Activated T-cell treated with anti-CD3 and anti-CD28 coated beads, Interleukin-2, amount 50 U/mL, for 48 hours (primary cell): ENCODE measurements at places on chromosomes 2 and 18.

GRCh38 chr2:105732101-105732500, 12.6 kb upstream of the NCK2 start:
- DNase-seq, result no peak

DNA sequence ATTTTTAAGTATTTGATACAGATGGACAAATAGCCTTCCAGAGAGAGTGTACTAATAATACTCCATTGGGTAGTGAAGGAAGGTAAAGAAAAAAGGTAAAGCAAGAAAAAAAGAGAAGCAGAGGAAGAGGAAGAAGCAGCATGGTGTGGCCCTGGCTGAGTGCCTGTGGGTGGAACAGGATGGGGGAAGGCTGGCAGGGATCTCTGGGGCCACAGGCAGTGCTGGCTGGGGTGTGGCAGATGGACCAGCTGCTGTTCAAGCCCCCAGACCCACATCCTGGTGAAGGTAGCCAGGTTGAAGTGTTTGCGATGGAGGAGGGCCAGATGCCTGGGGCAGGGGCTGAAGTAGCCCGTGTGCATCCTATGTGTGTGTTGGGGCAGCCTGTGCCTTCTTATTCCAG, 79.0 kb downstream of the DYSF start:
- DNase-seq, result no peak

- no peak for DNase-seq
These were observed 91.1 kb downstream of the RBMS1 start for GRCh38 chr2:160402501-160402900.

DNA sequence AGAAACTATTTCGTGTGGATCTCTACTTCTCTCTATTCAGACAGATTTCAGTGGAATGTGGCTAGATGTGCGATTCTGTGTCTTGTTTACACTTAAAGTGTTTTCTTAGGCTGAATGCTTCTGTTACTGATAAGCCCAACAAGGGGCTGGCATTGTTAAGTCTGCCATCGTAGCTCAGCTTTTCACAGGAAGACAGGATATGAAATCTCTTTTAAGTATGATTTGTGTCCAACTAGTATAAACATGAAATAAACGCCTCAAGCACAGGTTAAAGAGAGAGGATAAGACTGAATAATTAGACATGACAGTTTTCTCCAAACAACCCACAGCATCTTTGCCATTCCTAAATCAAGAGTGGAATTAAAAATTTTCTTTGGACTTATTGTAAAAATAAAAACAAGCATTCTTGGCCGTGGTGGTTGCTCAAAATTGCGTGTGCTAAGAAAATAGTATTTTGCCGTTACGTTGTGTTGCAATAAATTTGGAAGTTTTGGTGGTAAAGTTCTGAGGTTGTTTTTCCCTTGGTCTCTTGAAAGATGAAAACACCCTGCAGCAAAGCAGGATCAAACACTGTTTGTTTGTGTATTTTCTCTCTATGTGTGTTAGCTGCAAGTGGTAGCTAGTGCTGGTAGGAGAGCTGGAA, 1.0 kb downstream of the VIT start:
- DNase-seq, result no peak

GRCh38 chr2:183255411-183255810, 131.2 kb downstream of the NUP35 start:
- DNase-seq, result no peak

DNA sequence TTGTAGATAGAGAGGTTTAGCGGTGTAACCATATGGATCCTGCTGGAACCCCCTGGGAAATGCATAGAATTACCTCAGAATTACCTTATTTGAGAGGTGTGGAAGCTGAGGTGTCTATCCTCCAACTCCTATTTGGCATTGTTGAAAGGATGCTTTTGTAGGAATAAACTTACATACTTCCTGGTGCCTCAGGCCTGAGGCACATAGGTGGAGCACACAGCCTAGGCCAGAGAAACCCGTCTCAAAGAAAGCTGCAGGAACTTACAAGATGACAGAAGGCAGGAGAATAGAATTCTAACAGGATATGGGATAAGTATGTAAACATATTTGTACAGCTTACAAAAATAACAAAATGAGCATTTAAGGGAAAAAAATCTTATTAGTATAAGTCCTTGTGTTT, 1507.2 kb upstream of the ZEB2 start:
- no peak for DNase-seq

DNA sequence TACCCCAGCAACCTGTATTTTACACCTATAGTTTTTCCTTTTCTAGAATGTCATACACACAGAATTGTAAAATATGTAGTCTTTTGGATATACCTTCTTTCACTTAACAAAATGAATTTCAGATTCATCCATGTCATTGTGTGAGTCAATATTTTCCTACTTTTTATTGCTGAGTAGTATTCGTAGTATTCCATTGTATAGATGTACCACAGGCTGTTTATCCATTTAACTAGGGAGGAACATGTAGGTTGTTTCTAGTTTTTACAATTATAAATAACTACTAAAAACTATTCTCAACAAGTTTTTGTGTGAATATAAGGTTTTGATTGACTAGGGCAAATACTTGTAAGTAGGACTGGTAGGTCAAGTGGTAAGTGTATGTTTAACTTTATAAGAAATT, 187.4 kb downstream of the ACOXL start:
- DNase-seq, result no peak

DNA sequence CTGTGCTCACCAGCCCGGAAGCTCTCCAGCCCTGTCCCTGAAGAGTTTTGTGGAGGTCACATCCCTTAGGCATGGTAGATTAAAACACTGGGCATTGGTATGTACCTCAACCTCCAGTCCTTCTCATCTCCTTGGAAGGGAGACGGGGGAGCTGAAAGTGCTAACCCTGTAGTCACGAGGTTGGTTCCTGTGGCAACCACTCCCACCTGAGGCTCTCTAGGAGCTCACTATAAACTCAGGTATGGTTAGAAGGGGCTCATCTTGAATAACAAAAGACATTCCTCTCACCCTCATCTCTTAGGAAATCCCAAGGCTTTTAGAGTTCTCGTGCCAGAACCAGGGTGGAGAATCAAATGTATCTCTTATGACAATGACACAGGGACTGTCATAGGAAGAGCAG, 43.0 kb upstream of the MGAT4A start:
- no peak for DNase-seq

DNA sequence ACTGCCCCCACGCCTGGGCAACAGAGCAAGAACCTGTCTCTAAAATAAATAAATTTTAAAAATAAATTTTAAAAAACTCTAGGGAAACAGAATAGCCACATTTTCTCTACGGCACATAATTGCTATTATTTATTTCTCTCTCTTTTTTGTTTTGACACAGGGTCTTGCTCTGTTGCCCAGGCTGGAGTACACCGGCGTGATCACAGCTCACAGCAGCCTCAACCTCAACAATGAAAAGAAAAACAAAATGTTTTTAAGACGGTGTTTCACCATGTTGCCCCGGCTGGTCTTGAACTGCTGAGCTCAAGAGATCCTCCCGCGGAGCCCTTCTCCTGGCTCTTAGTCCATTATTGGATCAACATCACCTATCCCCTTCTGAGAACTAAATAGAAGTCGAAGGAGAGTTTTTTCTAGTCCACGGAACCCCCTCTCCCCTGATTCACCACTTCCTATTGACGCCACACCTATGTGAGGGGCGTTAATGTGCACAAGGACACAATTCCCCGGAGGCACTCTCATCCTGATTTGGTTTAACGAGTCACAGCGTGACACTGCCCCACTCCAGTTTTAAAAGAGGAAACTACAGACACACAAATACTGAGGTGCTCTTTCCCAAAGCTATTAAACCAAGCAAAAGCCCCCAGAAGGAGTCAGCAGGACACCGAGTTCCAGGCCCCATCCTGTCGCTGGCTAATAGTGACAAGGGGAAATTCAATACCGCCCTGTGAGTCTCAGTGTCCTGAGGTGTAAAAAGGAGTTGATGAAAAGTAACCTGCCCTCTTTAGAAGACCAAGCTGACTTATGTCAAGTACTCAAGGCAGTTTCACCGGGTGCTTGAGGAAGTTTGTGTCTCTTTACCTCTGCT, 1.1 kb downstream of the NPC1 start:
- DNase-seq, result peak; percentile 35

DNA sequence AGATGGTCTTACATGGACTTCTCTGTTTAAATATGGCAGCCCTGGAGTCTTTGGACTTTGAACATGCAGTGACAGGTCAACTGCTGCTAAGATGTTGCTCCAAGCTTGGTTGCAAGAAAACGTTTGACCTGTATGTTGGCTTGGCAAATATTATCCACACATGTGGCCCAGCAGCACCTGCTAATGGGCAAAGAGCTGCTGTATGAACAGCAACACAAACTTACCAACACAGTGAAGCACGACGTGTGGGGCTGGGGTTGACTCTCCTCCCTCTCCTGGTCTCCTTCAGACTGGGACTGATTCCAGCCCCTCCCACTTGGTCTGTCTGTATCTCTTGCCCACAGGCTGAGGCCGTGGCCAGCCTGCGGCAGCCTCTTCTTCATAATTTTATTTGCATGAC, 3.8 kb downstream of the KCNE4 start:
- DNase-seq, result no peak

- DNase-seq, result no peak
These were observed 221.4 kb downstream of the CMPK2 start for GRCh38 chr2:6644261-6644660.

DNA sequence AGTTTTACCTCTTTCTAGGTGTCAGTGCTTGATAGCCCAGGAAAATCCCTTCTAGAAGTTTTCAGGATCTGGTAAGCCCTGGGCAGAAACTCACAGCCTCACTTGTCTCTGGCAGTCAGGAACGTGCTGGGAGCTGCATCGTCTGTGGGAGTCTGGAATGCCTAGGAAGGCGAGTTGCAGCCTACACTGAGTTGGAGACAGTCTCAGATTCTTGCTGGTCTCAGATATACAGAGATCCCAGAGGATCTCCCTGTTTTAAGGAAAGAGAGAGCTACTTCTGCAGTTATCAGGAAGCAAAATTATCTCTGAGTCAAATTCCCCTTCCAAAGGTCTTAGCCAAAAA, 104.4 kb upstream of the CDC42EP3 start:
- no peak for DNase-seq
